ENCODE measurements at places on chromosomes 7 and 10.

DNA sequence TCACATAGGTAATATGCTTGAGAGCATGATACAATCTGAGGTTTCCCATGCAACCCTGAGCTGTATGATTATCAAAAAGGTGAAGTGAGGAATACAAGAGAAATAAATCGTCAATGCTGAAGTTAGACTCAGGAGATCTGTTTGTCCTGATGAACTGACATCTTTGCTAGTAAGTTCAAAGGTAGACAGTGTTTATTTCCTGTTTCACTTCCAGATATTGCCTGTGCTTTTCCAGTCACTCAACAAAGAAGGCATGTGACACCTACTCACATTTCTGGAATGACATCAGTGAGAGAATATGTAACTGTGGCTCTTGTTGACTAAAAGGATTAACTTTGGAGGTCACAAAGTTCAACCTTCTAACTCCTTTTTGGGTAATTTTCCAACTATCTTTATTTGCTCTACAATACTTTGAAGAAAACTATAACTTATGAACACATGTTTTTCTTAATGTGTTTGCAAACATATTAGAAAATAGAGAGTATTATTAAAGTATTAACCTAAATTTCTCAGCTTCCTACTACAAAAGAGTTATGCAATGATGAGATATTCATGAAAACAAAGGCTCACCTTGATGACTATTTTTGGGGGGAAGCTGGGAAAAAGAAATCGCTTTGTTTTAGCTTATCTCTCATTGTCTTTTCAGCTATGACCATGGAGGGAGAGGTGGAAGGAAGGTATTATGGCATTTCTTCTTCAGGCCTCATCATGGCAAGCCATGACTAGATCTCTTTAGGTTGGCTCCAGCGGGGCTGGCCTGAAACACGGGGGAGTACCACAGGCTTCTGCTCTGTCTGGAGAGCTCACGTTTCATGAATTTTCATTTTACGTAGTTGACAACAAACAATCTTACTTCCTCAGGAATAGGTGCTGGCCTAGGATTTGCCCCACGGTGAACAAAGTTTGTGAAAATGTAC lies 214.7 kb upstream of the SLC26A5 start:
- DNase-seq, result no peak

DNA sequence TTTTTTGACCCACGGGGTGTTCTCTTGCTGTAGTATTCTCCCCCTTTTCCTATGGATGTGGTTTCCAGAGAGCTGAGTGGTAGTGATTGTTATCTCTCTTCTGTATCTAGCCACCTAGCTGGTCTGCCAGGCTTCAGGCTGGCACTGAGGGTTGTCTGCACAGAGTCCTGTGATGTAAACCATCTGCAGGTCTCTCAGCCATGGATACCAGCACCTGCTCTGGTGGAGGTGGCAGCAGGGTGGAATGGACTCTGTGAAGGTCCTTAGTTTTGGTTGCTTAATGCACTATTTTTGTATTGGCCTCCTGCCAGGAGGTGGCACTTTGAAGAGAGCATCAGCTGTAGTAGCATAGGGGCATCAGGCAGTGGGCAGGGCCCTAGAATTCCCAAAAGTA lies 851 bp downstream of the HYAL4 start:
- DNase-seq, result no peak

GRCh38 chr7:151884312-151885201 lies 7.6 kb upstream of the PRKAG2 start:
- DNase-seq, result no peak

- DNase-seq, result no peak
Measured at GRCh38 chr10:60140651-60141632, 234.6 kb upstream of the CCDC6 start.

DNA sequence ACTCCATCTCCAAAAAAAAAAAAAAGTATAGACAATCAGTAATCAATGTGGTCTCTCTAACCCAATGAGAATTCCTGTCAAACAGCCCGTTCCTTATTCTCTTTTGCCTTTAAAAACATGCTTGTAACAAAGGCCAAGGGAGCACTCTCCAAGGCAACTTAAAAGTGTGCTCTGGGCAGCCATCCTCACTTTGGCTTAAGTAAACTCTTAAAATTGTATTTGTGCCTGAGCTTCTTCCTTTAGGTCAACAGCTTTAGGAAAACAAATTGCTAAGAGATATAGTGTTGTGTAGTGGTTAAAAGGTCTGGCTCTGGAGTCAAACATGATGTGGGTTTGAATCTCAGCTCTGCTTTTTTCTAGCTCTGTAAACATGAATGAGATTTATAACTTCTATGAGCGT lies 13.9 kb upstream of the EPC1 start:
- no peak for DNase-seq

DNA sequence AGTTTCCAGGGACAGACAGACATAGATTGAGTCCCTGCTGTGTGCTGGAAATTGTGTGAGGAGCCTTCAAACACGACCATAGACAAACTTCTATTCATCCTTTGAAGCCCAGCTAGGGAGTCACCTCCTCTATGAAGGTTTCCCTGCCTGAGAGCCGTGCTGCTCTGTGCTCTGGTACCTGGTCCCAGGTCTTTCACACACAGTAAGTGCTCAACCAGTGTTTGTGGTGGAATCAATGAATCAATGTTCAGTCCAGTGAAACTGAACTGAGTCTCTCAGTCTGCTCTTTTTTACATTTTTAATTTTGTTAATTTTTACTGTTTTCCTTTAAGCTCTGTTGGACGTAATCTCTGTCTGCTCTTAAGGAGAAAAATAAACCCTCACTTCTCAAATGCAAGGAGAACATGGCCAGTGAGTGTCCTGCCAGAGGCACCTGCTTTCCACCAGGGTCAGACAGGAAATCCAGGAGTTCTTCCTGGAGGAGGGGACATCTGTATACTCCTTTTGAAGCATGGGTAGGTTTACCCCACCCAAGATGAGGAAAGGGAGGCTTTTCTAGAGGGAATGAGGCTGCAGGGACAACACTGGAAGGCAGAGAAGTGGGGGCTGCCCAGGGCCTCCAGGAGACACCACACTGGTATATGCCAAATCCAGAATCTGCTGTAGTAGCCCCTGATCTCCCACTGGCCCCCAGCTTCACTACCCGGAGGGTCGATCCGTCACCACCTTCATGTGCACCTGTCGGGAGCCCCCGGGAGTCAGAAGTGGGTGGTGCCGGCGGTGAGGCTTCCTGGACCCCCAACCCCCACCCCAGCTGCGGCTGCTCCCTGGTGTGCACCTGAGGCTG lies 56.3 kb downstream of the MICALL2 start:
- no peak for DNase-seq

- DNase-seq, result no peak
Measured at GRCh38 chr7:2843711-2844152, 376 bp downstream of the GNA12 start.

GRCh38 chr7:55085511-55086412 lies 66.9 kb downstream of the EGFR start:
- DNase-seq, result no peak

GRCh38 chr10:21740989-21741388 lies 207.0 kb downstream of the MLLT10 start:
- peak; percentile 21 for DNase-seq

- DNase-seq, result peak; percentile 86
Measured at GRCh38 chr10:132447446-132448247, 50.6 kb downstream of the PWWP2B start.

DNA sequence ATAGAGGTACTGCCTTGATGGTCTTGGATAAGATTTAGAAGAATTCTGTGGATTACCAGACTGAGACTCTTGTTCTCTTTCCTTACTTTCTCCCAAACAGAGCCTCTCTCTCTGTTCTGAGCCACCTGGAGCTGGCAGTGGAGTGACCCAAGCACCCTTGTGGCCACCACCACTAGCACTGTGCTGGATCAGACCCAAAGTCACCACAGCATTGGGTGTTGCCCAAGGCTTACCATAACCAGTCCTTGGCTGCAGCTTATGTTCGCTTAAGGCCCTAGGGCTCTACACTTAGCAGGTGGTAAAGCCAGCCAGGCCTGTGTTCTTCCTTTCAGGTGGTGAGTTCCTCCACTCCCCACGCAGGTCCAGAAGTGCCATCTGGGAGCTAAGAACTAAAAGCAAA lies 79.8 kb downstream of the SEM1 start:
- no peak for DNase-seq

DNA sequence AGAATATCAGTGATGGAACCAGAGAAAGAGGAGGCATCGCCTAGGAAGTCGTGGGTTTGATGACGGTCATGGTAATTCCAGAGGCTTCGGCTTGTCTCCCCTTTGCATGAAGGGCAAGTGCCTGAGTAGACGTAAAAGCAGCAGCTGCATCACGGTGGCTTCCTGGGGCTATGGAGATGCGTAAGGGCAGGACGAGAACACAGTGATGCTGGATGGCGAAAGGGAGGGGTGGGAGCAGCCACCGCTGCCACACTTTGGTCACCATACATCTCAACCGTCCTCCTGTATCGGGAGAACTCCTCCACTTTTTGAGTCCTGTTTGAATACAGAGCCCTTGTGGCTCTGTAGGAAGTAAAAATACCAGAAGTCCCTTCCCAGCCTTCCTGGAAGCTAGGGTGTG lies 182.7 kb downstream of the ZMYND11 start:
- DNase-seq, result no peak

DNA sequence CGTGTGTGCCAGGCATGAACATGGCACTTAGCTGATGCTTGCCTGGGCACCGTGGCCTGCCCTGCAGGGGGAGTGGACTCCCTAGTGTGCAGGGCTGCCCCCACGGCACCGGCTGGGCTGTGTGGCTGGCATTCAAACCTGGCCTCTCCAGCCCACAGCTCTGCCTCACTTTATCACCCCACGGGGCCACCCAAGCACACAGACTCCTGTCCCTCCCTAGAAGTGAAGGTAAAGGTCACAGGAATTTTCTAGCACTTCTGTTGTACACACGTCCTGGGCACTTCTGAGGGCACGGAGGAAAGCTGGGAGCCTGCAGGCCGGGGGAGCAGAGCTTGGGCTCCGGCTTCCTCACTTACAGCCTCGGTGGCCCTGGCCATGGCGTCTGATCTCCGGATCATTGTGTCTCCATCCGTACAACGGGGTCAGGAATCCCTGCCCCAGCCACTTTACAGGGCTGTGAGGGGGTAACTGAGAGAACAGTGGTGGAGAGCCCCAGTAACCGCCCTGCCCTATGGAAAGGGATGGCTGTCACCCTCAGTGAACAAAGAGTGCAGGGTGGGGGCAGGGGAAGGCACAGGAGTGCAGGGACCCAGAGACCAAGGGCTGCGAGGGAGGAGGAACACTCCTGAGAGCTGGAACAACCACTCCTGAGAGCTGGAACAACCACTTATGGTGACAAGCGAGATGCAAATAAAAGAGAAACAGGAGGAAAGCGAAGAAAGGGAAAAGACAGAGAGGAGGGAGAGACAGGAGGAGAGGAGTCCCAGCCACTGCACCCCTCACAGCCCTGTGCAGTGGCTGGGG lies 3.9 kb upstream of the PYROXD2 start:
- no peak for DNase-seq

- DNase-seq, result no peak
Measured at GRCh38 chr7:40753455-40753854, 618.6 kb downstream of the SUGCT start.

GRCh38 chr10:109992485-109992884 lies 15.3 kb upstream of the ADD3 start:
- no peak for DNase-seq

- DNase-seq, result no peak
Measured at GRCh38 chr7:148146346-148146745, 444.2 kb upstream of the C7orf33 start.

- no peak for DNase-seq
Measured at GRCh38 chr7:157908006-157908782, 571.4 kb downstream of the DNAJB6 start.

DNA sequence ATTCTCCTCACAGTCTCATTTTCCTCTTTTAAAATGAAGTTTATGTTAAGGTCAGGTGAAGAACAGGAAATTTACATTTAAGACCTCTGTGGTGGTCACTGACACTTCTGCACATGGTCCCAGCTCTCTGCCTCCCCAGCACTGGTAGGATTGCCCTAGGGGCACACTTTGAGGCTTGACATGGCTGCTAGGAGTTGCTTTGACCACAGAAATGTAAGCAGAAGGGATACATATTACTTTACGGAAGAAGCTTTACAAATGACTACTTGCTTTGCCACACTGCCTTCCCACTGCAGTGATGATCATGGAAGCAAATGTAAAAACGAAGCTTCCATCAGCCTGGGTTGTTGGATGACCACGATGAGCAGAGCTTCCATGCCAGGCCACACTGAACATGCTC lies 53.1 kb upstream of the RSU1 start:
- no peak for DNase-seq

DNA sequence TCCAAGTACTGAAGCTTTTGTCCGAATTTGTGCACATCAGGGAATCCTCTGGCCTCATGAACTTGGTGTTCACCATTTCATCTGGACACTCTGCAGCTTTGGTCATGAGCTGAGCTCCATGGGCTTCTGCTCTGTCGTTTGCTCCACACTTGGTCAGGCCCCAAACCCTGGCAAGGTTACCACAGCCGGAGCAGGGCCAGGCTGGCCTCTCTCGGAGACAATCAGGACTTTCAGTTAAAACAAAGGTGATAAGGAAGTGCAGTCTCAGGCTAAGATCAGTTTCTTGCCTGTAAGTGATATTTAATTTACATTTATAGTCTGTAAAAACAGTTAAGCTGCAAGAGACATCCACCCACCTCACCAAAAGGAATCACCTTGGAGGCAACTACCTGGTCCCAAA lies 558.9 kb downstream of the PARD3 start:
- DNase-seq, result no peak

GRCh38 chr7:114426382-114426781 lies 11.8 kb downstream of the FOXP2 start:
- DNase-seq, result no peak
